CD4-positive, alpha-beta T cell (primary cell): ENCODE measurements at places on chromosomes 12 and 14.

- H3K27me3 ChIP-seq, result no peaks in the 10 kb centered on the region
- H3K36me3 ChIP-seq, result no peaks in the 10 kb centered on the region
- DNase-seq, result no peak
- H3K27ac ChIP-seq, result no peak overlapping the region
- no peaks in the 10 kb centered on the region for H3K4me1 ChIP-seq
- no peak overlapping the region for H3K4me3 ChIP-seq
These were observed 205.5 kb upstream of the IGF1 start for GRCh38 chr12:102685841-102686240.

DNA sequence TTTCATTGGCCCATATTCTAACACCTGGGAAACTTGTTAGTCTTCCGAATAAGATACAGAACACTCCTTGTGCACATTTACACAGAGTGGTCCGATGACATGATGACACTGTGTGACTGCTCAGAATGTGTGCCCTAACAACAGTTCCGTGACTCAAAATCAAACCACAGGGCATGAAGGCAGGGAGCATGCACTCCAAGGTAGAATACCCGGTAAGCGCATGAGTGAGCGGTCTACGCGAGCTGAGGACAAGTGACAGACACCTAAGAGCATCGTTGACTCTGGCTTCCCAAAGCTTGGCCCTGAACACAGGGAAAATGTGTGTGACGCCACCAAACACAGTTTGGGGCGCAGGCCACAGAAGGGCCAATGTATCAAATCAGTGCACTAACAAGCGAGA lies 18.6 kb downstream of the CLIP1 start:
- no peak overlapping the region for H3K27ac ChIP-seq
- no peak overlapping the region for H3K4me3 ChIP-seq
- H3K4me1 ChIP-seq, result peaks cover 17% of the 10 kb centered on the region
- H3K27me3 ChIP-seq, result no peaks in the 10 kb centered on the region
- no peak for DNase-seq
- H3K36me3 ChIP-seq, result no peaks in the 10 kb centered on the region

GRCh38 chr14:61426048-61426447 lies 104.7 kb downstream of the PRKCH start:
- H3K27ac ChIP-seq, result peak overlapping the region; percentile 19
- H3K36me3 ChIP-seq, result peaks cover 11% of the 10 kb centered on the region
- DNase-seq, result no peak
- H3K4me1 ChIP-seq, result peaks cover 51% of the 10 kb centered on the region

GRCh38 chr14:34067587-34067986 lies 116.7 kb upstream of the EGLN3 start:
- no peak for DNase-seq
- no peak overlapping the region for H3K4me3 ChIP-seq
- no peak overlapping the region for H3K27ac ChIP-seq
- no peaks in the 10 kb centered on the region for H3K4me1 ChIP-seq
- H3K36me3 ChIP-seq, result no peaks in the 10 kb centered on the region

DNA sequence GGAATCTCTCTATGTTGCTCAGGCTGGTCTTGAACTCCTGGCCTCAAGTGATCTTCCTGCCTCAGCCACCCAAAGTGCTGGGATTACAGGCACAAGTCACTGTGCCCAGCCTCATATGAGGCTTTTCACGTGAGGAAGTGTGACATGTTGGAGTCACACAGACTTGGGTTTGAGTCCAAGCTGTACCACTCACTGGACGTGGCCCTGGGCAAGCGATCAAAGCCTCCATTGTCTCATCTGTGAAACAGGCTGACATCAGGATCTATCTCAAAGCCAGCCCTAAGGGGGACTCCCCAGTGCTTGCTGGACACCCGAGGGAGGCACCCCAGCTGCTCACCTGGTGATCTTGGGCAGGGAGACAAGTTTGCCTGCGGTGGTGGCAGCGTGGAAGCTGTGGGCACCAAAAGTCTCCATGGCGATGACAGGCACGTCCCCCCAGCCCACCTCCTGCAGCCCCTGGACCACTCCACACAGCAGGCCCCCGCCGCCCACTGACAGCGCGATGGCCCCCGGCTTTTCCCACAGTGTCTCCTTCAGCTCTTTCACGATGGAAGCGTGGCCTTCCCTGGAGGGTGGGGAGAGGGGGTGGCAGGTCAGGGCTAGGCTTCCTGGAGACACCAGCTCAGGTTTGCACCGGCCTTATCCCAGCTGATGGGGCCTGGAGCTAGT lies 6.7 kb downstream of the SDS start:
- no peaks in the 10 kb centered on the region for H3K36me3 ChIP-seq
- H3K4me3 ChIP-seq, result no peak overlapping the region
- no peak for DNase-seq
- no peaks in the 10 kb centered on the region for H3K27me3 ChIP-seq

DNA sequence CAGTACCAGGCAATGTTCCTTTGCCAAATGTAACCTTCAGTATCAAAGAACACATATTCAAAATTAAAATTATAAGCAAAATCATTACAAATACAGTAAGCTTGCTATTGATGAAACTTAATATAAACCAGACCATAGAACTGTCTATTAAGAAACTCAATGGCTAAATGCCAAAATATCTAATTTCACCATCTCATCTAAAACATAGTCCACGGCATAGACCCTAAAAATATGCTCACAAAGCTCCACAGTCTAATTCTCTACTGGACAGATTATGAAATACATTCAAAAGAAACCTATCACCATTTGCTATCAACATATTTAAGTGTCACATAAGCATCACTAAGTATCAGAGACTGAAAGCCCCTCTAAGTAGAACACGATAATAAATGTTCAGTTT lies 25.2 kb downstream of the DUSP16 start:
- no peaks in the 10 kb centered on the region for H3K27me3 ChIP-seq
- H3K4me1 ChIP-seq, result peaks cover 13% of the 10 kb centered on the region
- H3K36me3 ChIP-seq, result no peaks in the 10 kb centered on the region
- no peak for DNase-seq
